ENCODE measurements at places on chromosomes 6 and 20.

DNA sequence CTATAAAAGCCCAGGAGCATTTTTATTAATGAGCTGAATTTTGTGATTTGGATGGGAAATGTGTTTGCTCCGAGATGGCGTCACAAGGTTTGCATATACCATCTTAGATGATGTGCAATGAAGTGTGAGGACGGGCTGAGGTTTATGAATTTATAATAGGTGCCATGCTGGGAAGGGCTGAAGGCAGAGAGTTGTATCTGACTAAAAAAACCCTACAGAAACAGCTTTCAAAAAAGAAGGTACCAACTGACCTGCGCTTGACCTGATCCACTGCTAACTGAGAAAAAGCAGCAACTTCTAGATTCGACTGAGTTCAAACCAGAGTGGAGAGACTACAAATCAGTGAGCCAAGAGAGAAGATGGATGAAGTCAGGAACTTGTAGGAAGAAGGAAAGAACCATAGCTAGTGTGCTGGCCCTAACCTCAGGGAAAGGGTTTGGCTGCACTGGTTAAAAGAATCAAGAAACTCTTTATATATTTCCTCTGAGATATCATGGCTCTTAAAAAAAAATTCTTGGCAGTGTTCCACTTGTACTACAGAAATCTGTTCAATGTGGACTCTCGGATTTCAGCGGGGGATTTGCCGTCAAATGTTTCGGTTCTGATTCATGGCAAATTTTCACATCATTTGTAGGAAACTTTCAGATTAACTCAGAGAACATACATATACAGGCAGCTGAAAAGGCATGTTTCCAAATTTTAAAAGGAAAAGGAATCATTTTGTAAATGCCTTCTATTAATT lies 56.5 kb upstream of the HDGFL1 start:
- H3K27ac ChIP-seq = no peak overlapping the region
- H3K27me3 ChIP-seq = no peaks in the 10 kb centered on the region
- no peaks in the 10 kb centered on the region for H3K36me3 ChIP-seq
- no peaks in the 10 kb centered on the region for H3K4me1 ChIP-seq

DNA sequence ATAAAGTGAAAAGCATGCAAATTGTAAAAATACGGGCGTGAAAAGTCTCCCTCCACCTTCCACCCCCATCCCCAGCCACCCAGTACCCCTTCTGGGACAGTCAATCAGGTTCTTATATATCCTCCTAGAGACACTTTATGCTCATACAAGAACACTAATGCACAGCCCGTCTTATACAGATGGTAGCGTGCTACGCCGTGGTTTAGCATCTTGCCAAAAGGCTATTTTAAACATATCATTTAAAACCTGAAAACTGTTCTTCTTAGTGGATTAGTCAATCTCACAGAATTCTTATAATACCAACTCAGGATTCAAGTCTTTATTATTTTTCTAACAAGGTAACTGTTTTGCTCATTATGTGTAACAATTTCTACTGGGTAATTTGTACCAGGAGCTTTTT lies 57.2 kb upstream of the MRPS10 start:
- DNase-seq = no peak
- H3K27ac ChIP-seq = no peak overlapping the region
- H3K27me3 ChIP-seq = no peaks in the 10 kb centered on the region
- peaks cover 7% of the 10 kb centered on the region for H3K36me3 ChIP-seq
- H3K4me1 ChIP-seq = peaks cover 23% of the 10 kb centered on the region

- H3K36me3 ChIP-seq = peaks cover 70% of the 10 kb centered on the region
- no peak for DNase-seq
- H3K27me3 ChIP-seq = no peaks in the 10 kb centered on the region
- H3K27ac ChIP-seq = no peak overlapping the region
Observed at GRCh38 chr20:25675161-25675560, 21.5 kb downstream of the ZNF337 start.

GRCh38 chr6:87904011-87904410 lies 143.6 kb upstream of the SPACA1 start:
- peaks cover 22% of the 10 kb centered on the region for H3K27me3 ChIP-seq
- H3K27ac ChIP-seq = no peak overlapping the region
- no peaks in the 10 kb centered on the region for H3K36me3 ChIP-seq
- DNase-seq = no peak
- H3K4me1 ChIP-seq = peaks cover 41% of the 10 kb centered on the region

DNA sequence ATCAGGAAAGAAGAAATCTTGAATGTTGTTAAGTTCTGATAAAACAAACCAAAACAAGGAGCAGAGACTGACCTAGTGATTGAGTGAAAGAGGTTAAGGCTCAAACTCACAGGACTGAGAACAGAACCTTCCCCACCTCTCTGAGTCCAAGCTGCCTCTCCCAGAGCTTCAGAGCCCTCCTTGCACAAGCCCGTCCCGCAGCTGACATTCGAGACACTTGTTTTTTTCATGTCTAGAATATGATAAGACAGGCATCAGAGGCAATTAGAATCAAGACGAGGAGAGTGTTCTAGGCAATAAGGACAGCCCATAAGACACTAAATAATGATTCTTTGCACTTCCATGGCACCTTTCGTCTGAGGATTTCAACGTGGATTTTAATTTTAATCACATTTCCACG lies 140.6 kb downstream of the PXDC1 start:
- no peak overlapping the region for H3K4me3 ChIP-seq
- H3K27me3 ChIP-seq = peaks cover 2% of the 10 kb centered on the region
- no peak for DNase-seq
- H3K4me1 ChIP-seq = no peaks in the 10 kb centered on the region
- H3K27ac ChIP-seq = no peak overlapping the region
- no peaks in the 10 kb centered on the region for H3K36me3 ChIP-seq

DNA sequence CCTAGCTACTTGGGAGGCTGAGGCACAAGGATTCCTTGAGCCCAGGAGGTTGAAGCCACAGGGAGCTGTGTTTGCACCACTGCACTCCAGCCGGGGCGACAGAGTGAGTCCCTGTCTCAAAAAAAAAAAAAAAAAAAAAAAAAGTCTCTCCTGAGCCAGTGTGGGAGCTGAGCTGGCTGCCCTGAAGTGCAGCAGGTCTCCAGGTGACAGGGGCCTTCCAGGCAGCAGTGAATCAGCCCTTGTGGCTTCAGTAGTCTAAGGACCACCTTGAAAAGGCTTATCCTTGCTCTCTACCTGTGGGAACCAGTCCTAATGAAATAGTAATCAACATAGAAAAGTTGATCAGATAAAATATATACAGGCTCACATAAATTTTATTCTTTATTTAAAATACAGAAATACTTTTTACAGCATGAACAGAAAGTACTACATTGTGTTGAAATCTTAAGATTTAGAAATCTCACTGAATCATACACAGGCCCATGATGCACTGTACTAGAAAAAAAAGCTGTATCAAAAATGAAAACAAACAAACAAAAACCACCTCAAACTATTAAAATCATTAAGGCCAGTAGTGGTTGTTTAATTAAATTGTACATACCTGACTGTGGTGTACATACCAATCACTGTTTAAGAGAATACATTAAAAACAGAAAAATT lies 128.9 kb downstream of the SCML4 start:
- no peak for DNase-seq
- H3K4me3 ChIP-seq = no peak overlapping the region
- H3K4me1 ChIP-seq = no peaks in the 10 kb centered on the region
- H3K36me3 ChIP-seq = no peaks in the 10 kb centered on the region
- H3K27ac ChIP-seq = no peak overlapping the region
- H3K27me3 ChIP-seq = peaks cover 21% of the 10 kb centered on the region

GRCh38 chr20:8740265-8740664 lies 328.6 kb upstream of the PLCB4 start:
- no peaks in the 10 kb centered on the region for H3K27me3 ChIP-seq
- no peak overlapping the region for H3K4me3 ChIP-seq
- H3K4me1 ChIP-seq = peaks cover 6% of the 10 kb centered on the region
- H3K27ac ChIP-seq = no peak overlapping the region

DNA sequence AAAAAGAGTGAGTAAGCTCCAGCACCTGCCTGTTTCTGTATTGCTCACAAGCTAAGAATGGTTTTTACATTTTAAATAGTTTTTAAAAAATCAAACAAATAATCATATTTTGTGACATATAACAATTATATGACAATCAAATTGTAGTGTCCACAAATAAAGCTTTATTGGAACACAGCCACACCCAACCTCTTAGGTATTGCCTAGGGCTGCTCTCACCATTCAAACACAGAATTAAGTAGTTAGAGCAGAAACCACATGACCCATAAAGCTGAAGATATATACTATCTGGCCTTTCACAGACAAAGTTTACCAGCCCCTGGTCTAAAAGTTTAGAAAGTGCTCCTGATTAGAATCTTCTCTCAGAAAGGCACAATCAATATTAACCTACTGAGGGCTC lies 11.2 kb downstream of the TNFRSF21 start:
- H3K27ac ChIP-seq = no peak overlapping the region
- H3K4me1 ChIP-seq = no peaks in the 10 kb centered on the region
- peaks cover 23% of the 10 kb centered on the region for H3K27me3 ChIP-seq
- DNase-seq = no peak
- H3K36me3 ChIP-seq = no peaks in the 10 kb centered on the region
- no peak overlapping the region for H3K4me3 ChIP-seq

GRCh38 chr6:116012471-116012949 lies 48.2 kb downstream of the FRK start:
- peaks cover 35% of the 10 kb centered on the region for H3K27me3 ChIP-seq
- H3K4me3 ChIP-seq = no peak overlapping the region
- no peak overlapping the region for H3K27ac ChIP-seq
- no peaks in the 10 kb centered on the region for H3K36me3 ChIP-seq
- DNase-seq = no peak

- peaks cover 24% of the 10 kb centered on the region for H3K4me1 ChIP-seq
- no peak overlapping the region for H3K4me3 ChIP-seq
- no peak overlapping the region for H3K27ac ChIP-seq
- no peak for DNase-seq
- H3K36me3 ChIP-seq = no peaks in the 10 kb centered on the region
- H3K27me3 ChIP-seq = peaks cover 2% of the 10 kb centered on the region
Observed at GRCh38 chr20:24102749-24103333, 114.3 kb upstream of the GGTLC1 start.

DNA sequence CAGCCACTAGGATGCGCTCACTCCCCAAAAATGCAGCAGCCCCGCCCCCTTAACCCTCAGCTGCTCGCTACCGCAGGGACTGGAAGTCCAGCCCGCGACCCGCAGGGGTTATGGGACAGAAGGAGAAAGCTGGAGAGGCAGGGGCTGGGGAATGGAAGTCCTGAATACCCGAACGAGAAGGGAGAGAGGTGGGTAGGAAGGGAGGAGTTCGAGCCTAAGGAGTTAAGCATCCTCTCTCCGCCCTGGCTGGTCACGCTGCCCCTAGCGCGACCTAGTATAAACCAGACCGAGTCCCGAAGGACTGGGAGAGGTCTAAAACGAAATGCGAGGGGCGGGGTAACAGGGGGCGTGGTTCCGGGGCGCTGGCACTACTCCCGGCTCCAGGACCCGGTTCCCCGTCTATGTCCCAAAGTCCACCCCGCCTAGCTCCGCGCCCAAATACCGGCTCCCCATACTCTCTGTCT lies 448 bp upstream of the DDAH2 start:
- H3K36me3 ChIP-seq = peaks cover 58% of the 10 kb centered on the region
- no peaks in the 10 kb centered on the region for H3K27me3 ChIP-seq
- peak; percentile 74 for DNase-seq
- H3K4me1 ChIP-seq = peaks cover 58% of the 10 kb centered on the region

- H3K27ac ChIP-seq = no peak overlapping the region
- no peaks in the 10 kb centered on the region for H3K36me3 ChIP-seq
- no peaks in the 10 kb centered on the region for H3K4me1 ChIP-seq
- H3K27me3 ChIP-seq = no peaks in the 10 kb centered on the region
- no peak for DNase-seq
- no peak overlapping the region for H3K4me3 ChIP-seq
Observed at GRCh38 chr6:82492134-82492533, 128.5 kb downstream of the TPBG start.

GRCh38 chr6:48037946-48038345 lies 73.1 kb downstream of the PTCHD4 start:
- no peak for DNase-seq
- no peak overlapping the region for H3K4me3 ChIP-seq
- no peaks in the 10 kb centered on the region for H3K27me3 ChIP-seq
- H3K4me1 ChIP-seq = no peaks in the 10 kb centered on the region
- no peaks in the 10 kb centered on the region for H3K36me3 ChIP-seq

GRCh38 chr6:15395087-15395486 lies 149.2 kb downstream of the JARID2 start:
- no peak for DNase-seq
- H3K27ac ChIP-seq = peak overlapping the region; percentile 62
- H3K36me3 ChIP-seq = peaks cover 40% of the 10 kb centered on the region
- H3K27me3 ChIP-seq = no peaks in the 10 kb centered on the region
- H3K4me3 ChIP-seq = no peak overlapping the region

- no peaks in the 10 kb centered on the region for H3K27me3 ChIP-seq
- peak overlapping the region; percentile 44 for H3K27ac ChIP-seq
- peaks cover 88% of the 10 kb centered on the region for H3K4me1 ChIP-seq
- H3K36me3 ChIP-seq = peaks cover 43% of the 10 kb centered on the region
Observed at GRCh38 chr20:41147767-41148191, 10.4 kb downstream of the PLCG1 start.

- H3K4me1 ChIP-seq = peaks cover under 1% of the 10 kb centered on the region
- no peak overlapping the region for H3K27ac ChIP-seq
- no peaks in the 10 kb centered on the region for H3K36me3 ChIP-seq
- peaks cover 22% of the 10 kb centered on the region for H3K27me3 ChIP-seq
- no peak for DNase-seq
- no peak overlapping the region for H3K4me3 ChIP-seq
Observed at GRCh38 chr20:25191051-25191450, 4.5 kb upstream of the ENTPD6 start.

DNA sequence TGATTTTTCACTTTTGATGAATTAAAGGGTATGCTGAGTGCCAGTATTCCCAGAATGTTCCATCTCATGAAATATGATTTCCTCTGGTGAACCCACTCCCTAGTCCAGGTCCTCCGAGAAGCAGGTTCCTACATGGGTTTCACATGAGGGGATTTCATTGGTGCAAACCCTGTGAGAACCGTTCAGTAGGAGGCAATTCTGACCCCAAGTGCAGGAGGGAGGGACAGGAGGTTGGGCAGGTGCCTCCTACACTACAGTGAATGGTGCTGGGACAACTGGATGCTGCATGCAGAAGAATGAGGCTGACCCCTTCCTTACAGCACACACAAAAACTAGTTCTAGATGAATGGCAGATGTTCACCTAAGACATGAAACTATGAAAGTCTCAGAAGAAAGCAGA lies 5.1 kb upstream of the ULBP2 start:
- H3K27me3 ChIP-seq = peaks cover 80% of the 10 kb centered on the region
- no peak overlapping the region for H3K4me3 ChIP-seq
- peaks cover 34% of the 10 kb centered on the region for H3K4me1 ChIP-seq
- H3K36me3 ChIP-seq = no peaks in the 10 kb centered on the region
- no peak overlapping the region for H3K27ac ChIP-seq
- no peak for DNase-seq

- H3K27ac ChIP-seq = no peak overlapping the region
- DNase-seq = no peak
- no peaks in the 10 kb centered on the region for H3K27me3 ChIP-seq
- H3K4me3 ChIP-seq = no peak overlapping the region
- no peaks in the 10 kb centered on the region for H3K36me3 ChIP-seq
- no peaks in the 10 kb centered on the region for H3K4me1 ChIP-seq
Observed at GRCh38 chr6:22600059-22600458, 30.7 kb downstream of the HDGFL1 start.

GRCh38 chr6:23435126-23435525 lies 690.9 kb upstream of the NRSN1 start:
- no peak for DNase-seq
- no peak overlapping the region for H3K4me3 ChIP-seq
- H3K36me3 ChIP-seq = no peaks in the 10 kb centered on the region
- H3K4me1 ChIP-seq = no peaks in the 10 kb centered on the region

- H3K4me3 ChIP-seq = no peak overlapping the region
- H3K36me3 ChIP-seq = no peaks in the 10 kb centered on the region
- H3K27ac ChIP-seq = no peak overlapping the region
- no peak for DNase-seq
Observed at GRCh38 chr6:91816335-91816734, 1229.5 kb upstream of the MAP3K7 start.

Data from activated T-helper 2 cell treated with anti-CD3 and anti-CD28 coated beads, Interferon-gamma antibody, Interleukin-2, Interleukin-4, amounts not matched to agents 10 μg/mL and 5 μg/mL and 100 μg/mL, durations not matched to agents 14 hours and 24 hours and 36 hours (primary cell).